ENCODE measurements at places on chromosomes 6 and 20.

- no peak for DNase-seq
These were observed 116.0 kb downstream of the TRIM27 start for GRCh38 chr6:28807682-28808280.

GRCh38 chr6:4159491-4159890 is 24.1 kb upstream of the ECI2 start:
- no peak for DNase-seq

- no peak for DNase-seq
These were observed 2.3 kb downstream of the BMP7 start for GRCh38 chr20:57263801-57264792.

- DNase-seq, result no peak
These were observed 127.6 kb downstream of the TRDN start for GRCh38 chr6:123509112-123509511.

GRCh38 chr6:158638324-158638854 is 6.2 kb downstream of the DYNLT1 start:
- DNase-seq, result no peak

DNA sequence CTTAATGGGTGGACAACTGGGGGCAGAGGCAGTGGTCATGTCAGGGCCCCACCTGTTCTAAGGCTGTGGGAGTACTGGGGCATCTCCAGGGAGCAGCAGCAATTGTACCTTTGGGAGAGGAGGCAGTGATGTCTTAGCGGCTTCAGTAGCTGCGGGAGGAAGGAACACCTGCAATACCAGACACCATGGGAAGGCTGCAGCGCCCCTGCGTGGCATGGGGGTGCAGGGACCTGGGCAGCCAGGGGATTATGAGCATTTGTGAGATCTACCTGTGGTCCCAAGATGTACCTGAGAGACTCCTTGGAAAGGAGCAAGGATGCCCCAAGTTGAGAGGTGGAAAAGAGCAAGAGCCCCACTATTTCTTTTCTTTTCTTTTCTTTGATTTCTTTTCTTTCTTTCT is 112.1 kb upstream of the GPR6 start:
- DNase-seq, result no peak

GRCh38 chr6:169292338-169293124 is 38.9 kb upstream of the THBS2 start:
- DNase-seq, result no peak

- no peak for DNase-seq
These were observed 34.5 kb upstream of the FAM83C start for GRCh38 chr20:35326740-35327073.

GRCh38 chr6:71589254-71589653 is 297.1 kb upstream of the RIMS1 start:
- no peak for DNase-seq

GRCh38 chr6:134467620-134468019 is 149.7 kb upstream of the SGK1 start:
- no peak for DNase-seq

DNA sequence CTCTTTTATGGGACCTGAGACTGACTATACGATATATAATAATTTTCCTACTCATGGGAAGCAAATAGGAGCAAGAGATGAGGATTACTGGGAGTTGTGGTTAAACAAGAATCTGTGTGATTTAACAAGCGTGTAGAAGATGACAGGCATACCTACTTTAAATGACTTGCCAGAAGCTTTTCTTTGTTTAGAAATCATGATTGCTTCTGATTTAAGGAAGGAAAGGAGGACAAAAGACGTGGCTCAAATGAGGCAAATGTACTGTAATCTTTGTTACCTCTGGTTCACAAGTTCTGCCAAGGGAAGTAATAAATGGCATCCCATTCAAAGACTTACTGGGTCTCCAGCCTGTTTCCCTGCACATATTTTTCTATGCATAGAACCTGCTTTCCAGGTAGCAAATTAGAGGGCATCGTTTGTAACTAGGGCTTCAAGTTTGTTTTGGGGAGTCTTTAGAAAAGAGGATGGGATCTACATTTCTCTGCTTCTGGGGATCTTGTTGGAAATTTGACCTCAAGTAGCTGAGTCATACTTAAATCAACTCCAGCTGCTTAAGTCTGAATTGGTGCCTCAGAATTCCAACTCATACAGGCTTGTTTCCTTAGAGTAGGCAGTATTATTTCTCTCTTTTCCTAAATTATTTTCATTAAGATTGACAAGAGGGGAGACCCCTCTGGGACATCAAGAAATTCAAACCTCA is 2.9 kb upstream of the TRMT11 start:
- no peak for DNase-seq

DNA sequence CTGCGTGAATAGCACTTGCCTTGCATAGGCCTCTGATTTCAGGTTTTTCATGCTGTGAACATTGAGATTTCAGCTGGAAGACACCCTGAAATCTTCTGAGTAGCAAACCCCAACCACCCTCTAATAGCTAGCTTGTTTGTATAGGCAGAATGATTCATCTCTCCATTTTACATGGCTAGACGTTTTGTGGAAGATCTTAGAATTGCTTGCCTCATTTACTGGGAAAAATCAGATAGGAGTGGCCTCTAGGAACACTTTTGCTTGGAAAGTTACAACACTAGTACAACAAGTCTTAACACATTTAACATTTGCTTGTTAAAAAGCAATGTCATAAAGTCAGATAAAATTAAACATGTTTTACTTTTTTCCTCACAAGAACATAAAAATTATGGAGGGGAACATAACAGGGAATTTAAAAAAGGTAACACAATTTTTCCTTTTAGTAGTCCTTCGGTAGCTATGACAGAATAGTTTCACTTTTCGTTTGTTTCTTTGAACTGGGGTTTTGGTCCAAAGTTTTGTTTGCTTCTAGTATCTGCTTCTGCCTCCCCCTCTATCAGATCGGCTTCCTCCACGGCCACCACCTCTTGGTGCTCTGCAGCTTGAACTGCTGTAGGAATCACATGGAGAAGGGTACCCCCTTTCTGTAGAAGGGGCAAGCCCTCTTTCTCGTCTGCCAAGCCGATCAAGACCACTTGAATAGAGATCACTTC is 102.2 kb upstream of the PTCHD4 start:
- no peak for DNase-seq

DNA sequence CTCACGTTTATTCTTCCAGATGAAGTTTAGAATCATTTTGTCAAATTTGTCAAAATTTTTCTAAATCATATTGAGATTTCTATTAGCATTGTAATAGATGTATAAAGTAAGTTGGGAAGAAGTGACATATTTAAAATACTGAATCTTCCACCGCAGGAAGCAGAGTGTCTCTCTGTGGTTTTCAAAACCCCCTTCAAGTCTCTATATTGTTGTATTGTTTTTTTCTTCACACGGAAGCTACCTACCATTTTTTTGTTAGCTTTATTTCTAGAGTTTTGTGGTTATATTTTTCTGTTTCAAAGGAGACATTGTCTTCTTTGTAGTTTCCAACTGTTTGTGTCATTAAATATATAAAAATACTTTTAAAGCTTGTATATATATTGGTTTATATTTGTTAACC is 188.6 kb downstream of the ZDHHC14 start:
- no peak for DNase-seq

GRCh38 chr6:142822842-142823241 is 122.1 kb downstream of the HIVEP2 start:
- DNase-seq, result no peak

DNA sequence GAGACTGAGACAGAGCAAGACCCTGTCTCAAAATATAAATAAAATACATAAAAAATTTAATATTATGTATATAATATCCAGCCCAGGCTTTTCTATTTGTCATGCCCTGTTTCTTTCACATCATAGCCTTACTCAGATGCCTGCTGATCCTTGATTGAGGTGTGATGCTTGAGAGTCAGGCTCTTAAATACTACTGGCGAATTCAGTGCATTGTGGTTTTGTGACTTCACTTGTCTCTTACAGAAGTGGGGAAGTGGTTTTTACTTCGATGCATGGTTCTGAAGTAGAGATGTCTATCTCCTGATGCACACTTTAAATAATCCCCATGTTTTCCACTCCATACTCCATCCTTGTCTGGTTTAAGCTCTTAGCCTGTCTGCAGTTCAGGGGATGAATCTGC is 29.1 kb downstream of the ASXL1 start:
- no peak for DNase-seq

- no peak for DNase-seq
These were observed 92.4 kb upstream of the SHLD1 start for GRCh38 chr20:5657876-5658200.

DNA sequence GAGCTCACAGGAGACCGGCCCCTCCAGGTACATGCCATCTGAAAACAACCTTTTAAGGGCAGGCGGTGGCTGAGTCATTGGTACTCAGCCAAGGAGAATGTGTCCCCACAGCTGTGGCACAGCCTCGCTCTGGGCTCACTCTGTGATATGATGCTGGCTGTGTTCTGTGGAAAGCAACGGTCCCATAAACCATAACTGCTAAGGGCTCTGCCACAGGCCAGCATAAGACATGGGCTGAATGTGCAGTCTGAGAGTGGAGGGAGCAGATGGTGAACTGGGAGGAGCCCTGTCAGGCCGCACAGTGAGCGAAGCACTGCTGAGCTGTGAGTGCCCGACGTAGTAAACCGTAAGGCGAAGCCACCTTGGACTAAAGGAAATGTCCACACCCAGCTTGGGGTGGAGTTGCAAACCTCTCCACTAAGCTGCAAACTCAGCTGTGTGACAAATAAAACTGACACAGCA is 375.8 kb downstream of the THBS2 start:
- no peak for DNase-seq
